ENCODE measurements at places on chromosomes 6 and 20.

DNA sequence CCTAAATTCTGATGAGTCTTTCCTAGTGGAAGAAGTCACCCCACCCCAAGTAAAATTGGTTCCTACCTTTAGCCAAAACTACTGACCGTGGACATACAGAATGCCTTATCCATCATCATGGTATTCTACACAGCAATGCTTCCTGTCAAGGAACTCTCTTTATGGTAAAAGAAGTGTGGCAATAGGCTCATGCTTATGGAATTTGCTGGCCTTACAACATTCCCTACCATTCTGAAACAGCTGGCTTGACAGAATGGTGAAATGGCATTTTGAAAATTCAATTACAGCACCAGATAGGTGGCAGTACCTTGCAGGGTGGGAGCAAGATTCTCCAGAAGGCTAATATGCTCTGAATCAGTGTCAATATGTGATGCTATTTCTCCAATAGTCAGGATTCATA, 41.8 kb upstream of the BACH2 start:
- DNase-seq, result no peak

DNA sequence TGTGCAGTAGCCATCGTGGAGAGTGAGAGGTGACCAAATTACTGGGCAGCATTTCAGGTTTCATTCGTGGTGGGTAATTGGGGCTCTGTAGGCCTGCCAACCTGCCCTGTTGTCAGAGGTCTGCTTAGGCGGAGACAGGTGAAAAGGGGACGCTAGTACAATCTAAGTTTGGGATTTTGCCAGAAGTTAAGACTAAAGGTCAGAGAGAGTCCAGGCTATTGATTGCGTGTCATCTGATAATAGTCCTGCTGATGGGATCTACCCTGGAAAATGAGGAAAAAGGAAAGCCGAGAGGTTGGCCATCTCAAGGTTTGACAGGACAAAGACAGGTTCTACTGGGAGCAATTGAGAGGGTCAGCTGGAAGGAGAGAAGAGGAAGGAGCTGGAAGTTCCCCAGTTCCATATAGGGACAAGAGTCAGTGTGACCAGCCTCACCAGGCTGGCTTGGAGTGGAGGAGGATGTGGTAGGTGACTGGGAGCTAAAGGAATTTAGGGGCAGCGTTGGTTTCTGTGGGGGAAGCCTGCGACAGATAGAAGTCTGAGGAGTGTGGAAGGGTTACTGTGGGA, 10.9 kb downstream of the ARFGEF2 start:
- DNase-seq, result no peak

DNA sequence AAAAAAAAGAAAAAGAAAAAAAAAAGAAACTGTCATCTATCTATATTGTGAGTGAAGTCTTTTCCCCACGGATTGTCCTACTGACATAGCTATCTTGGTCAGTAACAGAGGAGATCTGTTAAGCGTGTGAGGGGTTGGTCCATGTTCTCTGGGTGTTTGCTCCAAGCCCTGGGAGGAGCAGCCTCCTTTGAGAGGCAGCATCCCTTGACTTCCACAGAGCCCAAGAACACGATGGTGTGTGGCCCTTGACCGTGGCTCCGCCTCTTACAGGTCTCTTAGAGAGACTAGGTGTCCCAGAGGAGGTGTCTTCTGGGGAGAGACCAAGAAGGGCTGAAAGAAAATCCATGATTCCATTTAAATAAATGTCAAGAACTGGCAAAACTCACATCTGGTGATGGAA, 60.1 kb upstream of the GTSF1L start:
- no peak for DNase-seq

DNA sequence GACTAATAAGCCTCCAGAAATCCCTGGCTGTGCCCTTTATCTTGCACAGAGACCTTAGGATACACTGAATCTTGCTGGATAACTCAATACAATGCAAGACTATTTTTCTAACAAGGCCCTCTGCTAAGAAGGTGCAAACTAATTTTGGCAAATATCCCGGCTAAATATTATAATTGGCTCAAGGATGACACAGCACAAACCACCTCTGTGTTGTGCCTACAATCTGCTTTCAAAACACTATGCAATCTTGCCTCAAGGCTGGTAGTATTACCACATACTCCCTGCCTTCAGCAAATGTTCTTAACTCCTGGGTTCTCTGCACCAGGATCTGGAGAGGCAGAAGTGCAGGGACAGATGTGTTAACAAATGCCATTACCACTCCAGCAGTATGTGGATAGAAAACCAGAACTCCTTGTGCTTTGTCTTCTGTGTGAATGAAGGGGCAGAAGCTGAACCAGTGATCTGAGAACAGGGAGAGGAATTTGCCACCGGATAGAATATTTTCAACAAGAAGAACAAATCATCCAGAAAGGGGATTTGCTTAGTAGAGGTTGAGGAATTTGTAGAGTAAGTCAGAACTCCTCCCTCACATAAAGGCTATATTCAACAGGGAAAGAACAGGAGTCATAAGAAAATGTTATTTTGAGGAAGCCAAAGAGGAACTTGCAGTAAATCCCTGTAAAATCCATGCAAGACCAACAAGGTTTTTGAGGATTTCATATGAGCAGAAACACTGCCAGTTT, 74.1 kb upstream of the SLC4A11 start:
- DNase-seq, result no peak

DNA sequence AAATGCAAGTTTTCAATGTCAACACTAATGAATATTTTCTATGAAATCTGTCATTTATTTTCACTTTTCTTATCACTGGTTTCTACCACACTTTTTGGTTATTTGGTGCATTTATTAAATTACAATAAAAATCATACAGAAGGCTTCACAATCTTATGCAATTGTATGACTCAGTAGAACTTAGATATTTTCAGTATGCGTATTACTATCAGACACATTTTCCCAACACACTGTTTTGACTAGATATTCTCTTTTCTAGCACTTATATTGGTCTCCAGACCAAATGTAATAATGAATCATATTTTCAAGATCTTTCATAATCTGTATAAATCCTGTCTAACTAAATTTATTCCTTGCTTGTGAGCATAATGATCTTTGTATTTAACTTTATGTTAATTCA, 74.1 kb downstream of the FAM83B start:
- DNase-seq, result no peak

DNA sequence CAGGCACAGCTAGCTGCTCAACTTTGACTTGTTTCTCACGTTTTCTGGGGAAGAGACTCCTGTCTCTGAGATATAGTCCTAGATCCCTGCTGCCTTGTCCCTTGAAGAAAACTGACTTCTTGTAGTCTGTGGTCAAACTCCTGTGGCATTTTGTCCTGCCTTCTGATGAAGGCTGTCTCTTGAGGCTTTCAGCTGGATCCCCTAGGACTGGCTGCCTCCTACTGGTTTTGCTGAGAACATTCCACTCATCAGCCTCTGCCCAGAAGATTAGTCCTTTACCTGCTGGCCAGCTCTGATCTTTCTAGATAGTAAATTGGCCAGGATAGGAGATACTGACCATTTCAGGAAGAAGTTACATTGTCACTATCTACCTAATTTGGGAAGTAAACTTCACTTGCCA, 71.9 kb upstream of the CNR1 start:
- no peak for DNase-seq

DNA sequence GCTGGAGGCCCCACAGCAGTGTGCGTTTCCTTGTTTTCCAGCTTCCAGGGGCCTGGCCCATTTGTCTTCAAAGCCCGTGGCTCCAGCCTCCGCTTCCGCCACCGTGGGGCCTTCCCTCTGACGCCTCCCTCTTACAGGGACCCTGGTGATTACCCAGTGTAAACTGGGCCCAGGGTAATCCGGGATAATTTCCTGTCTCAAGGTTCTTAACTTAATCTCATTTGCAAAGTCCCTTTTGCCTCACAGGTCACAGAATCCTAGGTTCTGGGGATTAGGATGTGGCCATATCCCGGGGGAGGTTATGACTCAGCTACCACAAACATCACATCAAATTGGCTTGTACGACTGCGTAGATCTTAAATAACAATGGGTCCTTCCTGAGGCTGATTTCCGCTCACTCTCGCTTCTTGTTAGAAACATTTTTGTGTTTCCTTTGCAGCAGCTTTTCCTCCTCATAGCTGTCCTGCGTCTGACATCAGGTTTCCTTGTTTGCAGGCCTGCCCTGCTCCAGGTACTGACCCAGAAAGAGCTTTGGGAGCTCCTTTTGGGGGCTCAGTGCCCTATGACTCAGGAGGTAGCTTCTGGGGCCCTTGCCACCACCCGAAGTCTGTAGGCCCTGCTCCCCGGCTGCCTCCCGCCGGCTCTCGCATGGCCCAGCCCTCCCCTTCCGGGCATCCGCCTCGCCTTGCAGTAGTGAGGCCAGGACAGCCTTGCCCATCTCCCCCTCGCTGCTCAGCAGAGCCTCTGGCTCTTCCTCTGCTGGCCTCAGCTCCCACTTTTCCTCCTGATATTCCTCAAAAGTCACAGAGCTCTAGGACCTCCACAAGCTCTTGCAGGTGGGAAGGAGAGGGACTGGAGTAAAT, 100.5 kb downstream of the ERMARD start:
- DNase-seq, result no peak

DNA sequence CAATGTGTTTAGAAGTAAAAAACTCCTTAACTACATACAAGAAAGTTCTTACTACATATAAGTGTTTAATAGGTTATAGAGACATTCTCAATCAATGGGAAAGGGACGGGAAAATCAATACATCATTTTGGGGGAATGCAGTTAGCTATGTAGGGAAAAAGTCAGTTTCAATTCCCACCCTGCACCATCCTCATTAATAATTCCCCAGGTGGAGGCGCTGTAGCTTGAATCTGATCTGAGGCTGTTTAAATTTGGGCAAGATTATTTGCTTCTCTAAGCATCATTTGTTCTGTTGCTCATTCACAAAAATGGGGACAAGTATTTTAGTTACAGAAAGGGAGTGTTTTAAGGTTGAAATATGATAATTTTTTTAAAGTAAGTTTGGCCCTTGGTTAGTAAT, 19.1 kb downstream of the OLIG3 start:
- DNase-seq, result no peak

DNA sequence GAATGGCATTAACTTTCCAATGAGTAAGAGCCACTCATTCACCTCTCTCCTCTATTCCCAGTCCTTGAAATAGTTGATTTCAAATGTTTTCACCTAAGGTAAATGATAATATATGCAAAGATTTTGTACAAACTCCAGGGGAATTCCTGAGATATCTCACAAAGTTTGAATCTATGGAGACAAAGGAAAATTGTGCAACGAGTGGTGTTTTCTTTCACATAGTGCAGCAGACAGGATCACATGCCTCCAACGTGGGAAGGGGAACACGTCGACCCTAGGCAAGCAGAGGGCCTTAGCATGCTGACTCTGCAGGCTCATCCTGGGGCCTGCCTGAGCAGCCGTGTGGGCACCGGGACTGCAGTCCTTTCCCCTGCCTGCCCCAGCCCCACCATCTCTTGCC, 195.6 kb upstream of the THBS2 start:
- no peak for DNase-seq

GRCh38 chr6:169844946-169845345, 93.5 kb downstream of the ERMARD start:
- no peak for DNase-seq

DNA sequence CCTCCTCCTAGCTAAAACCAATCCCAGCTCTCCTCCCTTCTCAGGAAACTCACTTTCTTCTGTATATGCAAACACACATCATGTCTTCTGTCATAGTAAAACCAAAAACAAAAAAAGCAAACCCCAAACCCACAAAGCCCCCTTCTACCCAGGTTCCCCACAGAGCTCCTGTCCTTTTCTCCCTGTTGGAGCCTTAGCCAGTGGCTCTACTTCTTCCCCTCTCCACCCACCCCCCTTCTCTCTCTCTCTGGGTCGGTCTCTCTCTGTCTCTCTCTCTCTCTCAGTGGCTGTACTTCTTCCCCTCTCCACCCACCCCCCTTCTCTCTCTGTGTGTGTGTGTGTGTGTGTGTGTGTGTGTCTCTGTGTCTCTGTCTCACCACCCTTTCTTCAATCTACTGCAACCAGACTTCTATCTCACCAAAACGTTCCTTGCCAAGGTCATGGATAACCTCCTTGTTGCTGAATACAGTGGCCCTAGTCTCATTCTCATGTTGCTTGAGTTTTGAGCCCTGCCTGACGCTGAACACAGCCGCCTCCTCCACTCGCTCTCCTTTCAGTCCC, 8.7 kb upstream of the OSER1 start:
- no peak for DNase-seq

DNA sequence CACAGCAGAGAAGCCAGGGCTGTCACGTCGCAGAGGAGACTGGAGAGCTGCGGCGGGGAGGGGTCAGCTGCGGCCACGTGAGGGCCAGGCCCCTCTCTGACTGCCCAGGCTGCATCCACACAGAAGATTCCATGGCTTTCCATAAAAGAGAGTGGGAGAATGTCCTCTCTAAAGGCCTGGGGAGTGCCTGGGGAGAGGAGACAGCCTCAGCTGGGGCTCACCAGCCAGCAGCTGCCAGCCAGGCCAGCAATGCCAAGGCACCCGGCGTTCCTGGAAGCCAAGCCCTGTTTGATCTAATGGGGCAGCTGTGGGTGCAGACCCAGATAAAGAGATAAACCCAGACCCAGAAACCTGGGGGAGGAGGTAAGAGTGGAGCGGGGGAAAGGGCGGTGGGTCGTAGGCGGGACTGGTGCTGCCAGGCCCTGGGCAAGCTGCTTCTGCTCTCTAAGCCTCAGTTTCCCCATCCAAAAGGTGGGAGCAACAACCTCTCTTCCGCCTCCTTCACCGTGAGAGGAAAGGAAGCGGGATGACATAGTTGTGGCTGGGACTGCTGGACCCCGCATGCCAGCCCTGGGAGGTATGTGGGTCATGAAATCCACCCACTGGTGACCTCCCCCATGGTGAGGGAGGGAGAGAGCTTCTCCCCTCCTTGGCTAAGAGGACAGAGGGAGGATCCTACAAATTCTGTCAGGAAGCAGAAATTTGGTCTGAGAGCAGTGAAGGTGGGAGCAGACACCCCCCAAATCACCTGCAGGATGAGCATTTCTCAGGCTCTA, 3.1 kb upstream of the OSBPL2 start:
- no peak for DNase-seq

DNA sequence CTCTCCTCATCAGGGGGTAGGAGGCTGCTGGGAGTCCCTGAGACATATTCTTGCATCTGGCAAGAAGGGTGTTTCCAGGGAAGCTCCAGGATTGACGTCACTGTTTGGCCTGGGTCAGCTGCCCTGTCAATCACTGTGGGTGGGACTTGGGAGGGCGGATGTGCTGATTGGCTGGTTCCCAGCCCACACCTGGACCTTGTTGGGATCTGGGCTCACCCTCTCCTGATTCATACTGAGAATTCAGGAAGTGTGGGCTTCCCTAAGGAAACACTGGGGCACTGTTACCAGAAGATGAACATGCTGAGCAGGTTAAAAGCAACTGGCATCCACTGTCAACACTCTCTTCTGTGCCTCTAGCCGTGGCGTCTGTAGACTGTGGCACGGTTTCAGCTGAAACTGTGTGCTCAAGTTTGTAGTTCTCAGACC, 36.5 kb downstream of the CDH26 start:
- DNase-seq, result no peak

GRCh38 chr6:84774157-84774984, 10.0 kb upstream of the TBX18 start:
- peak; percentile 46 for DNase-seq

DNA sequence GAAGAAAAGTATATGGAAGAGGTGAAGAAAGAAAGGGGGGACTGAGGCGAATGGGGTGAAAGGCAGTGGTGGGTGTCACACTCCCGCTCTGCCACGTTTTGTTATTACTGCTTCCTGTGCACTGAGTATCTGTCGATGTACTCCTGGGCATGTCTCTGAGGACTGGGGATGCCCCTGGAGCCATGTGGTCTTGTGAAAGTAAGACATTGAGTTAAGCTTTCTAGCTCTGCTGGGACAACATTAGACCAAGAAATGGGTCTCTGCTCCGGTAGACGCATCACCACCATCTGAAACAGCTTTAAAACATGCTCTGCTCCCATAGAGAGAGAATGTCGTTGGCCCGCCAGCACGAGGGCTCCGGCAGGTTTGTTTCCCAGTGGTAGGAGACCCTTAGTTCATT, 40.0 kb downstream of the IRF4 start:
- no peak for DNase-seq

GRCh38 chr6:5746053-5746758, 260.5 kb downstream of the NRN1 start:
- no peak for DNase-seq

Measured in activated T-cell treated with anti-CD3 and anti-CD28 coated beads for 48 hours (primary cell).